Kidney epithelial cell (primary cell): ENCODE measurements at places on chromosomes 2 and 18. TPM values are rescaled to one million over a fixed set of nuclear protein-coding genes. Genes with fewer than 3 reads are reported as not detected.

Gene ANKRD30BL
- total RNA-seq: 0.14 TPM in 1 of 2 replicates, not detected in the other

Gene HRH4
- total RNA-seq: 0.07 TPM in 1 of 2 replicates, not detected in the other

Gene L3MBTL4
- total RNA-seq: 9.8 and 12.5 TPM in 2 replicates

Gene FSHR
- not detected in 2 replicates for total RNA-seq

Gene KATNAL2
- 0.88 and 1.4 TPM in 2 replicates for total RNA-seq

Gene NCL
- 122 and 160 TPM in 2 replicates for total RNA-seq

Gene B3GNT7
- total RNA-seq: 8.8 and 12.2 TPM in 2 replicates

Gene CYP26B1
- 1.1 and 1.2 TPM in 2 replicates for total RNA-seq
